ENCODE measurements at places on chromosomes 1 and 21.

GRCh38 chr1:29282924-29283803, 46.8 kb downstream of the PTPRU start:
- DNase-seq, result no peak

GRCh38 chr21:44258056-44258725, 3.5 kb downstream of the DNMT3L start:
- DNase-seq, result no peak

DNA sequence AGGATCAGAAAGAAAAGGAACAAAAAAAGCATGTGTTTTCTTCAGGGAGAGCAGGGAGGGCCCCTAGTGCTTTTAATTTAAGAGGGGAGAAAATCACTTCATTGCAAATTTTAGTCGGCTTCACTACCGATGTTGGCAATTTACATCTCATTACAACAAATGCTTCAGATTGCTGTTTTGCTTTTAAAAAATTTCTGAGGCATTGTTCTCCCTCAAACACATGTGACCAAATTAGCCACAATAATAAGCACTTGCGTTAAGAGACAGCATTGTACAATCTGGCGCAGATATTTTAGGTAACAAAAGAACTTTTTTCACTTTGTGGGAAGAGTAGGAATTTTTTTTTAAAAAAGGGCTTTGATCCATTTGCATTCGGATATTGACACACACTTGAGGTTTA, 29.8 kb downstream of the BEND5 start:
- DNase-seq, result no peak

- no peak for DNase-seq
Observed at GRCh38 chr1:158324395-158324794, 6.9 kb downstream of the CD1B start.

DNA sequence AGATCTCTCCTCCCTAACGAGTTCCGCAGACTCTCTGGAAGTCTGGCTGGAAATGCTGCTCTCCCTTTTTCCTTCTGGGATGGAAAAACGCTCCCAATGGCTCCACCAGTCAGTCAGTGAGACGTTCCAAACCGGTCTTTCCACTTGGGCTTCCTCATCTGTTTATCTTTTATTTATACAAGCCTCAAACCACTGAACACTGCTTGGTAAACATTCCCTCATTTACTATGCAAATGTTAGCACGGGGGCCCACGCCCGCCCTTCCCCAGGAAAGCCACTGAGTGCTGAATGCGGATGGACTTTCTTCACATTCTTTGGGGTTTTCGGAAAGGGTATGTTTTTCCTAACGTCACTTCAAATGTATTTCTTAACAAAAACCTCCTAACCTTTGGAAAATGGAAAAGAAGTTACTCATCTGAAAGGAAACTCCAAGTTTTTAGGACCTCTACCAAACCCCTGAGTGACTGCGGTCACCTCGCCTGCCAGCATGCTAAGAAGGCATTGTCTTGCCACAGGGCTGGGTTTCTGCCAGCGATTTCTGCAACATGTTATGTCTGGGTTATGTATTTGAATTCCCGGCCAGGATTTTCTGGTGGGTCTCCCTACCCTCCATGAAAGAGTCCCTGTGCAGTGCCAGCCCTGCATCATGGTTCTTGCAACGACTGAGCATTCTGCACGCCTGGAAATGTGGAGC, 14.0 kb upstream of the UMODL1 start:
- no peak for DNase-seq

DNA sequence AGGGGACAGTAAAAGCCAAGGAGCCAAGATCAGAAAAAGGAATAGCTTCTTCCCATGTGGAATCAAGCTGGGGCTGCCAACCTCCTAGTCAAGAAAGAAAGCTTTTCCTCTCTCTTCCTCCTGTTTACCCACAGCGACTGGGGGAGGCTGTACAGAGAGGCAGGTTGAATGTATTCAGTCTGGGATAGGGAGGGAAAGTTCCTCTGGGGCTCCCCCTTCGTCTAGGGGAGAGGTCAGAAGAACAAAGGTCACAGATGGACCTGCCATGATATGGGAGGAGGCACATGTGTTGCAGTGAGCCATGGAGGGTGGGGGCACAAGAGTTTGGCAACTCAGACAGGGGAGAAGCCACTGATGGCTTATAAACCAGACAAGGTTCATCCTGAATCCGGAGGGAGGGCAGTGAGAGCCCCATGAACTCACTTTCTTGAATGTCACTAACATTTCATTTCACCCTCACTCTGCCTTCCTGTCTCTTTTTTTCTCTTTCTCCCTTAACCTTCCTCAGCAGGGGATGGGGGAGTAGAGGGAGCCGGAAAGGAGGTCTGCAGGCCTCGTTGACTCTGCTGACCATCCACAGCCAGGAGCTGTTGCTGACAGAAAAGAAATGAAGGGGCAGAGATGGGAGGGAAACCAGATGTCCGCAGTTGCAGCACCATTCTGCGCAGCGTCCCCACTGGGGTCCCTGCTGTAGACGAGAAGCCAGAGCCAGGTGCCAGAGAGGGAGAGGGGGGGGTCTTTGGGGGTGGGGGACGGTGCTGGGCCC, 61.1 kb downstream of the PLXNA2 start:
- DNase-seq, result no peak

DNA sequence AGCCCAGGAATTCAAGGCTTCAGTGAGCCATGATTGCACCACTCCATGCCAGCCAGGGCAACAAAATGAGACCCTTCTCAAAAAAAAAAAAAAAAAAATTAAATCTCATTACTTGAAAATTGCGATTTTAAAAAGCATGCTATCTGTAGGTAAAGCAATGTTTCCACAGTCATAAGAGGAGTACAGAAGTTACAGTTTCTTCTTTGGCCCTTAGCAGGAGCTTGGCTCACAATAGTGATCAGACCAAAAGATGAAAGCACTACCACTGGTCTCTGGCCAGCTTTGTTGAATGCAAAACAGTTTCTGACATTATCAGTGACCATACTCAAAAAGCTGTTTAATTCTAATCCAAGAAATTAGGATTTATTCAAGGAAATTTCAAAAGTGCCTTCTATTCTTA, 31.2 kb downstream of the VAV3 start:
- DNase-seq, result no peak

DNA sequence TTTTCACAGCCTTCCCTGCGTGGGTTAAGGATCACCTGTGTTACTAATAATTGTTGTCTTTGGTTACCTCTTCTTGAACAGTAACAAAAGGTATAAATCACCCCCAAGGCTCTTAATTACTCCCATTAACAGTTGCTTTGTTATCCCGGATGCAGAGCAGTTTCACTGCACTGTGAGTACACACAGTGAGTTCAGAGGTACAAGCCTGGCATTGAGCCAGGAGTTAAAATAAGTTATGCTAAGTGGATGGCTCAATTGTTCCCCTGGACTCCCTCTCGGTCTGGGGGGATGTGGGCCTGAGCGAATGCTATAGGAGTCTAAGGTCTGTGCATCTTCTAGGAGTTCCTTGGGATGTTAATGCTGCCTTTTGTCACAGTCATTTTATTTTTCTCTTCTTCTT, 258.3 kb downstream of the ATG4C start:
- no peak for DNase-seq

- no peak for DNase-seq
Observed at GRCh38 chr1:29639156-29639736, 402.9 kb downstream of the PTPRU start.

DNA sequence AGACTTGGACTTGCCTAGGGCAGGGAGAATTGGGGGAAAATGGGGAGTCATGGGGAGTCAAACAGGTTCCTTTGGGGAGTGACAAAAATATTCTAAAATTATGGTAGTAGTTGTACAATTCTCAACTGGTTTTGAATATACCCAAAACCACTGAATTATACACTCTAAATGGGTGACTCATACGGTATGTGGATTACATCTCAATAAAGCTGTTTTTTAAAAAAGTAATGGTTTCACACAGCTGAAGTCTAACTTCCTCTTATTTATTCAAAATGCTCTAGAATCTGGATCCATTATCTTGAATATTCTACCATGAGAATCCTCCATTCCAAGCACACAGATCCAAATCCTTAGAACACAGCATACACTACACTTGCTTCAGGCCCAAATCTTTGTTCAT, 11.1 kb downstream of the EIF4G3 start:
- no peak for DNase-seq

GRCh38 chr1:179933219-179933618, 21.4 kb upstream of the CEP350 start:
- no peak for DNase-seq

GRCh38 chr1:200899954-200900867, 5.5 kb downstream of the INAVA start:
- no peak for DNase-seq

DNA sequence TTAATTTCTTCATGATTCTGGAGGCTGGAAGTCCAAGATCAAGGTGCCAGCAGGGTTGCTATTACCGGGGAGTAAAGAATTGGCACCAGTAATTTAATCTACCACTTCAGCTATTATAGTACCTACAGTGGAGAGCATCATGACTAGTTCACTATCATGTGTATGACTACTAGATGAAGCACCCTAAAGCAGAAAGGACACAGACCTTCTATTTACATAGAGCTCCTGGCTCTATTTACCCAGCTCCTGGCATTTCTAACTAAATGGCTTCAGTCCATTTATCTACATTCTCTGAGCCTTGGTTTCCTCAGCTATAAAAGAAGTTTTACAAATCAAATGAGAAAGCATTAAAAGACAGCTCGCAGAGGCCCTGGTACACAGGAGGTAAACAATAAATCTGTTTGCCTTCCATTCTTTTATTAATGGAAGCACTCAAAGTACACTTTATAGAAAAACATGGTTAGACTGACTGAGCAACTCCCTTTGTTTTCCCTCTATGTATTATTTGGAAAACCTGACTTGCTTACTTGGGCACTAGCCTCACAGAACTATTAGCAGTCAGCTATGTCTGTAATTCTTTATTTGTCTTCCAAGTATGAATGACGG, 203.0 kb downstream of the SLC35F3 start:
- DNase-seq, result no peak

- peak; percentile 75 for DNase-seq
Observed at GRCh38 chr1:23484253-23485001, 448 bp upstream of the ASAP3 start.

DNA sequence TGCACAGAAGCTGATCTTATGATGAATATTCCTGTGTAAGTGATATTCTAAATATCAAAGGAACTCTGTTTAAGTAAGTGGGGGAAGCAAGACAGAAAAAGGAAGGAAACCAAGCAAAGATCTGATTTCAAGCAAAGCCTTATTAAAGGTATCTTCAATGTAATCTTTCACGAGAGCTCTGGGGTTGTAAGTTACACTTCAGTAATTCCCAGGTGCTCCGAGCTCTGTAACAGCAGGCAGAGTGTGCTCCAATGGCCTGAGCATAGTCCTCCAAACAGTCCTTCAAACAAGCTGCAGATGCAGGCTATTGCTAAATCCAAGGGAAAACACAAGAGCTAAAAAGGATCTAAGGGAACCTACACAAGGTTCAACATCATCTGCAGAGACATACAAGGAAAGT, 949.7 kb upstream of the TMPRSS15 start:
- DNase-seq, result no peak

DNA sequence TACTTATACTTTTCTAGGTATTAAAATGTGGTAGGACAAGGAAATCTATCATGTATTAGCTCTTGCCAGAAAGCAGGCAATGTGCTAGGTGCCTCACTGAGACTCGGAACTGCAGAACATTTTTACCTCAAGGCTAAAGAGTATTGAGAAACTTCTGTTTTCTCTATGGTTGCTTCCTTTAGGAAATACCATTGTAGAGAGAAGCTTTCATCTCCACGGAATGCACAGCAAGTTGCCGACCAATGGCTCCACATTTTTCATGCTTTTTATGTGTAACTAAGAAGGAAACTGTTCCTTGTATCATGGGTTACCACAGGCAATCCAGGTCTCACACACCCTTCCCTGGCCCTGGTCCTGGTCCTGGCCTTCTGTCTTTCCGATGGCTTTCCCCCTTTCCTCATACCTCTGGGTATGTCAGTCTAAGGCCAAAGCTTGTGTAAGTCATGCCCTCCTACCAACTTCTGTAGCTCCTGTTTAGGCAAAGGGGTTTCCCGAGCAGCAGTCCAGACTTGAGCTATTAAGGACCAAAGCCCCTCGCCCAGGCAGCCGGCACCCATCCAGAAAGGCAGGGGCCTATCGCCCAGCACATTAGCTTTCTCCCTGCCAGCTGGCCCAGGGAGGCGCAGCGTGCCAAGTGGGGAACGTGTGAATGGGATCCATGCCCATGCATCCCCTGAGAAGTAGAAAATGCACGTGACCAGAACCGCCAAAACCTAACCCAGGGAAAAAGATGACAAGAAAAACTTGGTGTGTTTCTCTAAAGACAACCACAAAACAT, 225.0 kb downstream of the PBX1 start:
- DNase-seq, result no peak

DNA sequence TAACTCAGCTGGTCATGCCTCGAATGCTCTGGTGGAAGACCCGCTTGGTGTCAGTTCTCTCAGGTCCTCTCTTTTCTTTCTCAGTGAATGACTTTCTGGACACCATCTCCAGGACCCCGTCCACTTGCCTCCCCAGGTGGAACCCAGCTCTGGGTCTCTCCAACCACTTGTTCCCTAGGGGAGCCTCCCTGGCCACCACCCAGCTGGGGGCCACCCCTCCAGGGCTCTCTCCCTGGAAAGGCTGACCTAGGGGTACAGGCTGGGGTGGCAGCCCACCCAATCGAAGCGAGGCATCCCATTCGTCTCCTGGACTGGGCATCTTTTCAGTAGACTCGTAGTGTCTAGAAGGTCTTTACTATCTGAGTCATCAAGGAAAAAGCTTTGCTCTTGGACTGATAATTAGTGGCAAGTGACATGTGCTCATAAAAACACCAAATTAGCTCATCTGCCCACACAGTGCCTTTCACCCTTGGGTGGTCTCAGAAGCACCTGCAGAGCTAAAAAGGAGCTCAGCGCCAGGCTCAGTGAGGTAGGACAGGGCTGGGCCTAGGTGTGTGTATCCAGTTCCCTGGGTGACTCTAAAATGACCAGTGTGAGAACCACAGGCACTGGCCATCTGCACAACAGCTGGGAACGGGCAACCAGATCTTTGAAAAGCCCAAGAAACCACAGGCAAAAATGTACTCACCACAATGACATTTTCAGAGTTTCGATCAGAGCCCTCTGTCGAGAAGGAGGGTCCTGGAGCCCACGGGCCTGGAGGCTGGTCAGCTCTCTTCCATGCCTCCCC, 2.4 kb upstream of the PDXK start:
- DNase-seq, result no peak

GRCh38 chr1:61353797-61354406, 271.5 kb downstream of the NFIA start:
- no peak for DNase-seq

DNA sequence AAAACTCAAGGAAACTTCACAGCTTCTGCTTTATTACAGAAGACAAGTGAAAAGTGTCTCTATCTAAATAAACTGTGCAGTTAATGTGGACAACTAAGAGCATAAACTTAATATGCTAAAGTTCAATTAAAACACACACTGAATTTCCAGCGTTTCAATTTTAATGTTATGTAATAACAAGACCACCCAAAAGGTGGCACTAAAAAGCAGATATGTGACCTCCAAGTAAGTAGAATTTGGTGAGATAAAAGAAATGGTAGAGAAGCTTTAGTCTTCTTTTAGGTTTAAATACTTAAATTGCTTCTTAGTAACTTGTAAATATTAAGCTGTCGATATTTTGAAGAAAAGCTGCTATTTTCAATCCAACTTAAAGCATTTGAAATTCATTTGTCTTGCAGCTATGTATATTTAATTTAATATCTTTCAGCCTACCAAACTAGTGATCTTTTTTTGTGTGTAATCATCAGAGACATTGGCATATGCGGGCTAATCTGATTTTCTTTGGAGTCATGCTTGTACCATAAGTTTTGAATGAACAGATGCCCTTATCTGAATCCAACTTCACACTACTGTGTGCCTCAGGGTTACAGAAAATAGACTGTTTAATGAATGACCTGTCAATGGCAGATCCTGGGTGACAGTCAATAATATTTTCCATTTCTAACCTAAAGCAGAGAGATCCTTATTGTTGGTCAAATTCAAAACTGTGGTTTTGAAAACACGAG, 36.5 kb upstream of the ADAMTS1 start:
- no peak for DNase-seq

Measured in activated CD4-positive, alpha-beta T cell treated with anti-CD3 and anti-CD28 coated beads, Interleukin-2, amount 50 U/mL, for 24 hours (primary cell).